ENCODE measurements at places on chromosomes 12 and 14. TPM values are rescaled to one million over a fixed set of nuclear protein-coding genes. Genes with fewer than 3 reads are reported as not detected.

GRCh38 chr12:68285541-68285940, 32.1 kb upstream of the IL22 start:
- no peak for DNase-seq

DNA sequence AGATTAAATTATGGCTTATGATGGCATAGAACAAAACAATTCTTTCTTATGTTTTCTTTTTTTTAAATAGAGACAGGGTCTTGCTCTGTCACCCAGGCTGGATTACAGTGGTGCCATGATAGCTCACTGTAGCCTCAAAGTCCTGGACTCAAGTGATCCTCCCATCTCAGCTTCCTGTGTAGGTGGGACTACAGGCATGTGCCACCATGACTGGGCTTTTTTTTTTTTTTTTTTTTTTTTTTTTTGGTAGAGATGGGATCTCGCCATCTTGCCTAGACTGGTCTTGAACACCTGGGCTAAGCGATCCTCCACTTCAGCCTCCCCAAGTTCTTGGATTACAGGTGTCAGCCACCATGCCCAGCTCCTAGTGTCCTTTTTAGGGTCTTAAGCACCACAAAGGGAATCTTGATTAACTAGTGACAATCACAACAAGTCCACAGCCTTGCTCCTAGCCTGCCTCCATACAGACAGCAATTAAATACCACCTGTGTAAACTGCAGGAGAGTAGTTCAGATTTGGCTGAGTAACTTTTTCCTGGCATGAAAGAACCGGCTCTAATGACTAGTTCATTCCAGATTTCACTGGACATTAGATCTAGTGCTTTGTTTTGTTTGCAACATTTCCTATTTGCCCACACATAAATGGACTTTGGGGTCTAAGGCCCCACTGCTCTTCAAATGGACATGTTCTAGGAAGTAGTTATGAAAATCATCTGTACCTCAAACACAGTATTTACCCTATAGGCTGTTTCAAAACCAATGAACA, 61.6 kb downstream of the SH2B3 start:
- DNase-seq = no peak

DNA sequence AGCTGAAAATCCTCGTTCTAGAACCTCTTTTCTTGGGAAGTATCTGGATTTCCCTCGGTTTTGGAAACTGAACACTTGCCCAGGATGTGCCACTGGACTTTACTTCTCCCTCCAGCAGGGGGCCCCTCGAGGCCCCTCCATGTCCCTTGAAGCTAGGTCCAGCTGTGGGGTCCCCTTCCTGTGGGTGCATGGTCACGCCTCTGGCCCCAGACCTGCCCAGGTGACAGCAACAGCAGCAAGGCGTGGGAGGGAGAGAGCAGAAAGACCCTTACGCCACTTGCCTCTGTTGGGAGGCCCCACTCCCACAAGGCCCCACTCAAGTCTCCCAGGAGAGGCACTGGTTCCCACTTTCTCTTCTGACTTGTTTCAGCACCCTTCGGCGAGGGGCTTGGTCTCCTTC, 3.1 kb downstream of the SLC25A29 start:
- no peak for DNase-seq

- DNase-seq = no peak
Observed at GRCh38 chr14:96895658-96896271, 98.6 kb downstream of the VRK1 start.

- DNase-seq = no peak
Observed at GRCh38 chr12:26734510-26735248, 98.3 kb downstream of the ITPR2 start.

GRCh38 chr12:106724116-106724515, 50.4 kb upstream of the RIC8B start:
- DNase-seq = no peak

- DNase-seq = no peak
Observed at GRCh38 chr12:118455327-118455726, 79.0 kb downstream of the SUDS3 start.

GRCh38 chr12:50665170-50665569, 98.7 kb upstream of the ATF1 start:
- DNase-seq = no peak

- no peak for DNase-seq
Observed at GRCh38 chr14:77046721-77047120, 18.2 kb upstream of the IRF2BPL start.

- no peak for DNase-seq
Observed at GRCh38 chr14:58701156-58701555, 63.4 kb downstream of the DACT1 start.

DNA sequence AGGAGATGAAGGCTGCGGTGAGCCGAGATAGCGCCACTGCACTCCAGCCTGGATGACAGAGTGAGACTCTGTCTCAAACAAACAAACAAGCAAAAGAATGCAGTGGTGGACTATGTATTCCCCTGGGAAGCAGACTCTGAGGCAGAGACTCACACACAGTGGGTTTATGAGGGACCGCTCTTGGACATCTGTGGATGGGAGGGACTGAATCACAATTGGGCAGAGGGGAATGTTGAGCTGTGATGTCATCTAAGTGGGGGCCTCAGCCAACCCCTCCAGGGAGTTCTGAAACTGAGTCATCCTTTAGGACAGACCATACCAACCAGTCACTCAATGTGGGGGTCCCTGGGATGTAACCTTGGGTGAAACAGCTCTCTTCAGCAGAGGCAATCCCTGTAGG, 151.0 kb downstream of the SUDS3 start:
- no peak for DNase-seq

DNA sequence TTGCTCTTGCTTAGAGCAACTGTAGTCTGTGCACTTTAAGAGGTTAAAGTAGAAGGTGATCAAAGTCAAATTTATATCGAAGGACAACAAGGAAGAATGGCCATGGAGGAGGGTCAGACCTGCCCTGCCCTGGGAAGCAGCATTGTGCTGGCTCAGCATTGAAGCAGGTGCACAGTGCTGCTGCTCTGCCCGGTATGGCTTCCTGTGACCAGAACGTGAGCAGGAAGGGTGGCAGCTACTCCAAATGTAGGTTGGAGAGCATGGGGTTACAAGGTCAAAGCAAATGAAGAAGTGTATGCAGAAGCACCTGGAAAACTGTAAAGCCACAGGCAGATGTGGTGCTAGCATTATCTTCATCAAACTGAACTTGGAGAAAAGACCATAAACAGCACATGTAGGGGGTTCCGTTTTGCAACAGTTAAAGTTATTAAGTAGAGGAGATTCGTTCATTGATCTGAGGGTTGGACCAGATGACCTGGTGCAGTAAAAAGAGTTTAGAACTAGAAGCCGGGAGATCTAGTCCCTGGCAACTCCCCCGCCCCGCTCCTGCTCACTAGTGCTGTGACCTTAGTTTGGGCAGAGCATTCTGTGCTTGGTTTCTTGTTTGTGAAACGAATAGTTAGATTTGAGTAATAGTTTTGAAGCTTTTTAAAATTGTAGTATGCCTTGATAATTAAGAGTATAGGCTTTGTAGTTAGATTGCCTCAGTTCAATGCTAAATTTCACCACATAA, 84.2 kb downstream of the SCN8A start:
- DNase-seq = no peak

DNA sequence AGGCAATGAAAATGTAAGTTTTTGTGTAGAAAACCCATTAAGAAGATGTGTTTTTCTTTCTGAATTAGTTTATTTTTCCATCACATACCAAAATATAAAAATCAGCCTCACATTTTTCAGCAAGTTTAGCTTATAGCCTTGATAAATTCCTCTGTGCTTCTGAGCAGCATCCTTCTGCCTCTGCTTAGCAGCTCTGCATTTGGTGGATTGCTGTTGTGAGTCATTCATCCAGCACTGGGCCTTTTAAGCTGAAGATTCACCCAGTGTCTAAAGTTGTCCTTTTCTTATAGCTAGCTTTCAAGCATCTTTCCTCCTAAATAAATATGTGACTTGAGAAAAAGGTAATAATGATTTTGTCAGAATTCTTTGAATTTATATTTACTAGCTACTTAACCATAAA, 206.1 kb downstream of the PCNX1 start:
- DNase-seq = no peak

- no peak for DNase-seq
Observed at GRCh38 chr14:88934351-88934806, 109.9 kb downstream of the TTC8 start.

DNA sequence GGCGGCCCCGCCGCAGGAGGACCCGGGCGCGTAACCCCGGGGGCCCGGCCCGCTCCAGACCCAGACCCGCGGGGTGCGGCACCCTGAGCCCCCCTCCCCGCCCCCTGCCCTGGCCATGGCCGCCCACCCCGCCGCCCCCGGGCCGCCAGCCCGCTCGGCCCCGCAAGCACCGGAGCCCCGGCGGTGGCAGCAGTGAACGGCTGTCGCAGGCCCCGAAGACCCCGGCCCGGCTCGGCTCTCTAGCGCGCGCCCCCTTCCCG, 221 bp downstream of the MARCHF9 start:
- DNase-seq = no peak

GRCh38 chr12:124939421-124940142, 25.1 kb upstream of the UBC start:
- DNase-seq = peak; percentile 87

DNA sequence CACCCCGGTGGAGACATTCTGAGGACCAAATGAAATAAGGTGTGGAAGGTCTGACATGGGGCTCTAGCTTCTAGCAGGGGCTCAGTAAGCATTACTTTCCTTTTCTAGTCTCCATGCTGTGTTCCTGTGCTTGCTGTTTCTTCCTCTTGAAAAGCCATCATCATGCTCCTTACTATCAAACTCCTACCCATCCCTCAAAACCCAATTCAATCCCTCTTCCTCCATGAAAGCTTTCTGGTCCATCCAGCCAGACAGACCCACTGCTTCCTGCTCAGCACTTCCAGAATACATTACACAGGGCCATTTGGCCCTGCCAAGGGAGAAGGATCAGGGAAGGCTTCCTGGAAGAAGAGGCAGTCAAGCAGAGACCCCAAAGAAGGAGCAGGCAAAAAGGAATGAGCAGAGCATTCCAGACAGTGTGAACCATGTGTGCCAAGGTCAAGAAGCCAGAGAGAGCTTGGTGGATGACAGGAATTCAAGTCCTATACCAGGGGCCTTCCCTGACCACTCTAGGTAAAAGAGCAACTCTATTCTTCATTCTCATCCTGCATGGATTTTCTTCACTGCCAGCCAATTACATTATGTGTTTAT, 59.5 kb downstream of the NUAK1 start:
- no peak for DNase-seq

GRCh38 chr12:112617153-112617505, 174.4 kb upstream of the RPH3A start:
- no peak for DNase-seq

- DNase-seq = no peak
Observed at GRCh38 chr12:87995581-87996178, 33.5 kb downstream of the C12orf50 start.

DNA sequence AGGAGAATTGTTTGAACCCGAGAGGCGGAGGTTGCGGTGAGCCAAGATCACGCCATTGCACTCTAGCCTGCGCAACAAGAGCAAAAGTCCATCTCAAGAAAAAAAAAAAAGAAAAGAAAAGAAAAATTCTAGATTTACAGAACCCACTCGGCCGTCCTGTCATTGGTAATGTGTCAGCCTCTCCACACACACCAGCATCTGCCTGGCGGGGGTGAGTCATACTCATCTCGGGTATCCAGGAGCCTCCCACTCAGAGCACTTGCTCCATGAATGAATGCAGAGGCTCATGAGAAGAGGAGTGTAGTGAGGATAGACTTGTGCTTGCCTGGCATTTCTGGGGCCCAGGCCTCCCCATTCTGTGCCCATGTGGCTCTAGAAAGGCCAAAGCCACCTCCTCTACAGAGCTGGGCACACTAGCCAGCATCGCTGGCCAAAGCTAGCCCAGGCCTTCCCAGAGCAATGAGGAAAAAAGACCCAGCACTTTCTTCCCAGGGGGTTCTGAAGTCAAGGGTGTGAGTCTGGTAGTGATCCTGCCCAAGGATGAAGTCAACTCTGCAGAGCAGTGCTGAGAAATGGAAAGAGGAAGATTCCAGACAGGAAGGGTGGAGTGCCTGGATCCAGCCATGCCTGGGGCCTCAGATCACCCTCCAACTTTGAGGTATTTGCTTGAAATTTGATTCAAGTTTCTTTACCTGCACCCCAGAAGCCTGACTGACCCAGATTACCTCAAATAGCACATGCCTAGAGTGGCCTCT, 31.2 kb upstream of the KLC1 start:
- no peak for DNase-seq

GRCh38 chr14:53953828-53954550, 2.6 kb downstream of the BMP4 start:
- DNase-seq = no peak

- no peak for DNase-seq
Observed at GRCh38 chr12:117331691-117332090, 29.7 kb downstream of the NOS1 start.

GRCh38 chr14:55721353-55721752, 141.3 kb downstream of the KTN1 start:
- DNase-seq = no peak

DNA sequence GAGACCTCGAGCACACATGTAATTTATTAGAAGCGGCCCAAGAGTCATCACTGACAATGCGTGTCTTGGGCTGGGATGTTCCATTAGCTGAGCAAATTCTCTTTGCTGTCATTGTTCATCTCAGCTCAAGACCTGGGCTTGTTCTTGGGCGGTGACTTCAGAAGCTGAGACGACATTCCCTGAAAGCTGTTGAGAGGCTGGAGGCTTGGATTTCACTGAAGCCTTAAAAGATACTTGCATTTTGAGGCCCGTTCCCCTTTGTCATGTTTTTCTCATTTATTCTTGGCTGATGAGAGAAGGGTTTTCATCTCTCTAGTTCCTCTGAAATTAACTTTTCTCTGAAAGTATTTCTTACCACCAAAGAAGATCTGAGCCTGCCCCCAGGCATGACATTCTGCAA, 16.6 kb upstream of the SUSD6 start:
- no peak for DNase-seq

DNA sequence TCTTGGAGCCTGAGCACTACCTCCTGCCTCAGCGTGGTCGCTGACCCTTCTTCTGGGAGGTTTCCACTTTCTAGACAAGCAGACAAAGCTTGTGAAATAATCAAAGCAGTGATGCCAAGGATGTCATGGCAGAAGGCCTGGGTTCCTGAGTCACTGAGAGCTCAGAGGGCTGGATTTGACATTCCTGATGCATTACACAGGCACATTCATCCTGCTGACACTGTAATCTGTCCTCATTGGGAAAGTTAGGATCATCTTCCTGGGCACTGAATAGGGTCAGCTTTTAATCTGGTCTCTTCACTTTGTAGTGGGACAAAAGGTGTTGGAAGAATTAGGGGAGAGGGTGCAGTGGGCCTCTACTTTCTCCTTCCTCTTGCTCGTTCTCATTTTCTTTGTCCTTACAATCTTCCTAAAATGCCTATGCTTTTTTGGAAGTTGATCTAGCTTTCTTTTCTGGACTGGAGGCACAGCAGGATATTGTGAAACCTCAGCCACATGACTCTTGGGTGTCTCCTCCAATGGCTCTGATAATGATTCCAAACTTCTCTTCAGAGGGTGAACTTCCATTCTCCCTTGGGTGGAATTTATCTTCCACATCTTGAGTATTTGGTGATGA, 29.6 kb downstream of the EEA1 start:
- DNase-seq = peak; percentile 79

SIVA1 gene
- 50.9 TPM for total RNA-seq

KIF26A gene
- 6.8 TPM for total RNA-seq

GALNT16 gene
- 25.8 TPM for total RNA-seq

NOPCHAP1 gene
- total RNA-seq = 9.4 TPM

SRSF9 gene
- total RNA-seq = 38.6 TPM

SLC10A1 gene
- total RNA-seq = not detected

PIANP gene
- total RNA-seq = 0.40 TPM

TPH2 gene
- total RNA-seq = not detected

RASSF8 gene
- 37.8 TPM for total RNA-seq

OAS1 gene
- 4.0 TPM for total RNA-seq

CCND2 gene
- total RNA-seq = 478 TPM

CD4 gene
- total RNA-seq = 3.8 TPM

COX8C gene
- total RNA-seq = 0.67 TPM

GPRC5D gene
- not detected for total RNA-seq

SIX4 gene
- total RNA-seq = 1.9 TPM

FAM186B gene
- total RNA-seq = 0.48 TPM

All from cardiac septum (tissue), 1 donor.